ENCODE measurements at places on chromosomes 1 and 21. TPM values are rescaled to one million over a fixed set of nuclear protein-coding genes. Genes with fewer than 3 reads are reported as not detected.

Gene KRTAP22-1
- not detected for total RNA-seq

Gene RPE65
- total RNA-seq = not detected

Gene BGLAP
- 2.1 TPM for total RNA-seq

Gene GBP1
- total RNA-seq = 43.0 TPM

Gene CAP1
- total RNA-seq = 120 TPM

Gene SLAMF6
- total RNA-seq = 0.12 TPM

Gene CLCA4
- total RNA-seq = not detected

Gene DYRK1A
- 115 TPM for total RNA-seq

Gene ANKRD65
- 6.9 TPM for total RNA-seq

Gene OLIG2
- total RNA-seq = 0.06 TPM

Gene LCE3E
- not detected for total RNA-seq

Gene SERTAD4
- 2.3 TPM for total RNA-seq

Gene B3GALT2
- total RNA-seq = 8.8 TPM

Gene PROK1
- not detected for total RNA-seq

Gene KCNN3
- 5.3 TPM for total RNA-seq

All from metanephros (tissue), 2 donors.